ENCODE measurements at places on chromosomes 13 and 19. TPM values are rescaled to one million over a fixed set of nuclear protein-coding genes. Genes with fewer than 3 reads are reported as not detected.

The PRTN3 gene
- not detected for total RNA-seq

The ACTMAP gene
- total RNA-seq = 7.3 TPM

The PSPN gene
- total RNA-seq = 1.8 TPM

The ACP7 gene
- not detected for total RNA-seq

The TEX26 gene
- total RNA-seq = not detected

The VSTM2B gene
- total RNA-seq = 0.24 TPM

The MIER2 gene
- 16.0 TPM for total RNA-seq

The HIPK4 gene
- not detected for total RNA-seq

The PSG6 gene
- not detected for total RNA-seq

The CEACAM3 gene
- total RNA-seq = not detected

The IRGC gene
- total RNA-seq = not detected

GRCh38 chr19:35040826-35041547 lies 534 bp upstream of the HPN start:
- no peaks in the 10 kb centered on the region for H3K36me3 ChIP-seq
- H3K27me3 ChIP-seq = no peaks in the 10 kb centered on the region
- peak overlapping the region; percentile 60 for H3K4me3 ChIP-seq
- H3K4me1 ChIP-seq = peaks cover 16% of the 10 kb centered on the region

DNA sequence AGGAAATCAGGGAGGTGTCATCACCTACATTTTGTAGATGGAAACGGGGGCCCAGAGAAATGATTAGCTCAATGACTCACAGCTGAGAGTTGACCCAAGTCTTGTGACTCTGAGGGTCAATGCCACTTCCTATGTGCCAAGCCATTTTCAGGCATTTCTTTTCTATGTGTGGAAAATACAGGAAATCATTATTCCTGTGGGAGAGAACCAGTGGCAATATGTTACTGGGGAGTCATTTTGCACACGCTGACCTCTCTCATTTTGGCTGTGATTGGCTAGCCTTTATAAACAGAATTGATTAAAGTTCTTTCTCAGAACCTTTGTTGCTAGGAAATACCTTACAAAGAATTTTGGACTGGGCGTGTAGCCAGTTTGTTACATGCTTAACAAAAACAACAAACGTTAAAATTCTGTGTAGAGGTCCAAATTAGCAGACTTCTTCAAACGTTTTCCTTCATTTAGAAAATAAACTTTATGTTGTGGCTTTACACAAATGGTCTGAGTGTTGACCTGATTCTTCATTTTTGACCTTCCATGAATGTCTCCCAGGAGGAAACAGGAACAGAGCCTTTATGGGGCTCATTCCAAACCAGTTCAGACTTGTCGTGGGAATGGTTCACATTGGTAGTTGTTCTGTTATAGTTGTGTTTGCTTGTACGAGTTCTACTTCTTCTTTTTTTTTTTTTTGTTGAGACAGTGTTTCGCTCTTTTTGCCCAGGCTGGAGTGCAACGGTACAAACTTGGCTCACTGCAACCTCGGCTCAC lies 11.4 kb downstream of the PCCA start:
- no peaks in the 10 kb centered on the region for H3K27me3 ChIP-seq
- H3K4me1 ChIP-seq = no peaks in the 10 kb centered on the region
- no peak overlapping the region for H3K4me3 ChIP-seq
- DNase-seq = no peak

GRCh38 chr19:35232912-35233311 lies 4.4 kb upstream of the FAM187B start:
- no peaks in the 10 kb centered on the region for H3K27me3 ChIP-seq
- H3K4me3 ChIP-seq = no peak overlapping the region

GRCh38 chr13:75652726-75653125 lies 16.6 kb downstream of the LMO7 start:
- no peak overlapping the region for H3K27ac ChIP-seq
- H3K4me1 ChIP-seq = no peaks in the 10 kb centered on the region

DNA sequence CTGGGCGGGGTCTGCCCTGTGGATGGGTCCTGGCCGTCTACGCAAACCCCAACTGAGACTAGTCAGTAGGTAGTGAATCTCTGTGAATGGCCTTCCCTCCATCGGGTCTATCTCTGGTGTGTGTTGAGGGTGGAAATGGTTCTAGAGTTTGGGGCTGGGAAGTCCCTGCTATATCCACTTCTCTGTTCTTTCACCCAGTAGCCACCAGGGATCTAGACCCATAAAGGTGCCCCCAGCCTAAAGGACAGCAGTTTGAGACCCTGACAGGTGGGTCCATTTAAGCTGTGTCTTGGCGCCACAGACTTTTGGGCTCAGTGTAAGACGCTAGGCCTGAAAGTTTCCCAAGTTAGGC lies 57.7 kb downstream of the ZNF568 start:
- peak overlapping the region; percentile 100 for H3K4me3 ChIP-seq
- H3K36me3 ChIP-seq = no peaks in the 10 kb centered on the region
- H3K27ac ChIP-seq = peak overlapping the region; percentile 75
- DNase-seq = no peak
- H3K4me1 ChIP-seq = peaks cover 15% of the 10 kb centered on the region
- H3K27me3 ChIP-seq = no peaks in the 10 kb centered on the region

DNA sequence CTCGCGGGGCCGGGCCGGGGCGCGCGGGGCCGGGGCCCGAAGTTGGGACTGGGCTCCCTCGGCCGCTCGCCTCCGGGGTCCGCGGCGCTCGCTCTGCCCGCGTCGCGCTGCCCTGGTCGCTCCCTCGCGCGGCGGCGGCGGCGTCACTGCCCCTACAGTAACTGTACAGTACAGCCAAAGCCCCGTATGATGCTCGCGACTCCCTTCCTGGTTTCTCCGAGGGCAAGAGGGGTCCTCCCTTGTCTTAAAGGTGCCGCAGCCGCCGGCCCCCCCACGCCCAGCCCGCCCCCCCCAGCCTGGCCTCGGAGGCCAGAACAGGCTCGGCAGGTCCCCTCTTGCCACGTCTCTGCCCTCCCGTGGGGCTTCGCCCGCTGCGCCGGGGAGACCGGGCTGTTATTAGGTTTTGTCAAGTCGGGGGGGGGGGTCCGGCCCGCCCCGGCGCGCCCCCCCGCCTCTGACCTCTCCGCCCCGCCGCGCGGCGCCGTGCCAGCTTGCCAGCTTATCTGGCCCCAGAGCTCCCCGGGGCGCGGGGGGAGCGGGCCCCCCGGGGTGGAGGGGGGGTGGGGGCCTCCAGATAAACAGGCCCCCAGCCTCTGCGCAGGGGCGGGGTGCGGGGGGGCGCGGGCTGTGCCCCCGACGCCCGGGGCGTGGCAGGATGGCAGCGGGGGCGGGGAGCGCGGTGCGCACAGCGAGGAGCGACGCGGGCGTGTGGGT lies at the start of gene ZBTB7A:
TSS of gene ZBTB7A (minus strand) at position 218 of the 714 bp plus-strand sequence. CDS start 11,667 bp downstream, outside the sequence.
- H3K27me3 ChIP-seq = no peaks in the 10 kb centered on the region
- peak; percentile 83 for DNase-seq
- peak within 1 kb of the TSS; percentile 95 for H3K27ac ChIP-seq
- peak within 1 kb of the TSS; percentile 57 for H3K4me3 ChIP-seq

GRCh38 chr19:4062419-4063368 lies 4.0 kb downstream of the ZBTB7A start:
- H3K4me3 ChIP-seq = no peak overlapping the region
- no peak for DNase-seq
- no peaks in the 10 kb centered on the region for H3K27me3 ChIP-seq
- no peaks in the 10 kb centered on the region for H3K36me3 ChIP-seq

DNA sequence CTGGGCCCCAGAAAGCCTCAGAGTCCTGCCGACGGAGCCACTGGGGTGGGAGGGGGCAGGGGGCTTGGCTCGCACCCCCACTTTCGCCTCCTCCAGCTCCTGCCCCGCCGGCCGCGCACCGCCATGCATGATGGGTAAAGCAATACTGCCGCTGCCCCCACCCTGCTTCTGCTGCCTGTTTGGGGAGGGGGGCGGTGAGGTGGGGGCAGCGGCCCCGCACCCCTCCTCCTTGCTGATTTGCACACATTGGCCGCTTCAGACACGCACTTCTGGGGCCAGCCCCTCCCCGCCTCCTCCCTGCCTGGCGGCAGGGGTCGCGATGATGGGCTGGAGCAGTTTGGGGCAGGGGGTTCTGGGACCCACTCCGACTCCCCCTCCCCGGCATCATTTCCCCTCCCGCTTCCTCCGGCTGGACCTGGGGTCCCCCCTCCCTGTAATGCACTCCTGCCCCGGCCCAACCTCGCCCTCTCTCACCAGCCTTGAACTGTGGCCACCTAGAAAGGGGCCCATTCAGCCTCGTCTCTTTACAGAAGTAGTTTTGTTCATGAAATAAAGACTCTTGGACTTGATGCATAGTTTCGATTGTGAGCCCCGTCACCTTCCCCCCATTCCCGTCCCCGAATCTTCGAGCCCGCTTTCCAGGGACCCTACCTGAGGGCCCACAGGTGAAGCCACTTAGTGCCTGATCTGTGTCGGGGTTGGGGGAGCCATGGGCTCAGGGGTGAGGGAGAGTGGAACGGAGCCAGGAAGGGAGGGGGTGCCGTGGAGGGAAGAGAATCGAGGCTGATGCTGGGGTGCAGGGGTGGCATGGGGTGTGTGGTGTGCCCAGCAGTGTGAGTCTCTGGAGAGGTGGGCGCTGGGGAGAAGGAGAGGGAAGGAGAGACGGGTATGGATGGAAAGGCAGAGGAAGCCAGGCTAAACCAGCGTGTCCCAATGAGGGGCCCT lies 1.4 kb upstream of the HPN start:
- no peaks in the 10 kb centered on the region for H3K36me3 ChIP-seq
- no peak for DNase-seq
- peak overlapping the region; percentile 60 for H3K4me3 ChIP-seq
- peaks cover 16% of the 10 kb centered on the region for H3K4me1 ChIP-seq
- H3K27me3 ChIP-seq = no peaks in the 10 kb centered on the region

DNA sequence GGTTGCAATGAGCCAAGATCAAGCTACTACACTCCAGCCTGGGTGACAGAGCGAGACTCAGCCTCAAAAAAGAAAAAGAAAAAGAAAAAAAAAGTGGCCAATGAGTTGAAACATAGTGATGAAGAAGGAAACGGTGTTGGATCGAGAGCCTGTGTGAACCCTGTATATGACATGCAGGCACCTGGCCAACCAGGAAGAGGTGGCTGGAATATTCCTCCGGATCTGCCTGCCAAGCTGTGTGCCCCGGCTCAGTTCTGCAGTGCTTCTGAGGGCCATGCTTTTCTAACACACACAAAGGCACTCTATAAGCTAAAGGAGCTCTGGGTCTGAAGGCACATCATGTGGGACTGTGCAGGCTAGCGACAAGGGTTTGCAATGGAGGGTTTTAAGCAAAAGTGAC lies 3.7 kb upstream of the ZNF444 start:
- H3K4me3 ChIP-seq = no peak overlapping the region
- H3K36me3 ChIP-seq = no peaks in the 10 kb centered on the region
- no peak overlapping the region for H3K27ac ChIP-seq
- H3K27me3 ChIP-seq = no peaks in the 10 kb centered on the region
- no peak for DNase-seq
- H3K4me1 ChIP-seq = peaks cover 4% of the 10 kb centered on the region

GRCh38 chr13:84208246-84208910 lies 326.1 kb upstream of the SLITRK1 start:
- no peak for DNase-seq
- no peaks in the 10 kb centered on the region for H3K4me1 ChIP-seq

GRCh38 chr13:112750570-112750969 lies 60.7 kb downstream of the ATP11A start:
- no peaks in the 10 kb centered on the region for H3K27me3 ChIP-seq
- no peaks in the 10 kb centered on the region for H3K4me1 ChIP-seq
- no peaks in the 10 kb centered on the region for H3K36me3 ChIP-seq
- H3K27ac ChIP-seq = no peak overlapping the region
- no peak overlapping the region for H3K4me3 ChIP-seq

GRCh38 chr13:79943346-79944023 lies 397.4 kb downstream of the SPRY2 start:
- H3K27ac ChIP-seq = no peak overlapping the region
- DNase-seq = no peak
- H3K36me3 ChIP-seq = no peaks in the 10 kb centered on the region

DNA sequence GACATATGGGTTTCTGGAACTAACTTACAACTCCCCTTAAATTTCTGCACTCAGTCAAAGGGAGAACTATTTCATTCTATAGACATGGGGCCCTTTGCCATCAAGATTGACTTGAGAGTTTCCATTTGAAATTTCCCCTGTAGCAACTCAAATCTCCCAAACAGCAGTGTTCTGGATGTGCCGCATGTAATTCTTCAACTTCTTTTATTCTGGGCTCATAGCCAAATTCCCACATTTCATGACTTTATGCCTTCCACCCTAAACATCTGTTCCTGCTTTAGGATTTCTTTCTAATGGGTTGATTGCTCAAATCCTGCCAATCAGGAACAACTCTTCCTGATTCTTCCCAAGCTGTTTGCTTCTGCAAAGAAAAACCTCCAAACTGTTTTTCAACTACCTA lies 336.0 kb downstream of the TBC1D4 start:
- no peak for DNase-seq
- no peaks in the 10 kb centered on the region for H3K4me1 ChIP-seq
- no peaks in the 10 kb centered on the region for H3K27me3 ChIP-seq
- no peaks in the 10 kb centered on the region for H3K36me3 ChIP-seq

- H3K4me3 ChIP-seq = no peak overlapping the region
- DNase-seq = no peak
- H3K36me3 ChIP-seq = no peaks in the 10 kb centered on the region
- no peaks in the 10 kb centered on the region for H3K27me3 ChIP-seq
- H3K4me1 ChIP-seq = no peaks in the 10 kb centered on the region
- no peak overlapping the region for H3K27ac ChIP-seq
Observed at GRCh38 chr13:32284927-32285632, 30.1 kb downstream of the ZAR1L start.

GRCh38 chr19:52665529-52665928 lies 27.4 kb upstream of the ZNF83 start:
- no peaks in the 10 kb centered on the region for H3K4me1 ChIP-seq
- no peak overlapping the region for H3K4me3 ChIP-seq
- no peak overlapping the region for H3K27ac ChIP-seq

Data from naive thymus-derived CD4-positive, alpha-beta T cell (primary cell).